Stimulated activated CD8-positive, alpha-beta memory T cell treated with anti-CD3 and anti-CD28 coated beads, Interleukin-15, amount 100 ng/mL, for 4 hours (primary cell): ENCODE measurements at places on chromosomes 7 and 10.

GRCh38 chr7:76047811-76048667 lies at the start of the genes MDH2 and STYXL1:
Gene MDH2, plus strand, starts transcription at chr7:76048106. Its CDS starts 55 bp downstream, at chr7:76048161.
Gene STYXL1, minus strand, starts transcription at chr7:76048000. Its CDS starts 17,477 bp downstream, at chr7:76030523.
- peak; percentile 76 for DNase-seq

DNA sequence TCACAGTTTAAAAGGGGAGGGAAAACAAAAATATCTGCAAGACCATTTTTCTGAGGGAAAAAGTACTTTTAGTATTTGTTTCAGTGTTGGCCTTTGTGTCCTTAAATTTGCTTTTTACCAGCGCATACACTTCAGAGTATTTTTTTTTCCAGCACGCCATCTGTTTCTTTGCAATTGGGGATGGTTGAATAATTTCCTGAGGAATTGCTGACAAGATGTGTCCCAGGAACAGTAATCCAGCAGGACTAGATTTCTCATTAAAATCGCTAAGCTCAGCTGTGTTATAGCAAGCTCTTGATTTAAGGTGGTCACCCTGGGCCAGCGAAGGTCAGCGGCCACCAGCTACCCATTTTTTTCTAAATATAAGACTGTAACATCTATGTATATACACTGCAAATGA lies 156.9 kb upstream of the RHOBTB1 start:
- no peak for DNase-seq

GRCh38 chr10:24826009-24826408 lies 102.3 kb upstream of the ARHGAP21 start:
- DNase-seq, result no peak

- no peak for DNase-seq
Observed at GRCh38 chr7:135721198-135721820, 6.7 kb downstream of the SLC13A4 start.

DNA sequence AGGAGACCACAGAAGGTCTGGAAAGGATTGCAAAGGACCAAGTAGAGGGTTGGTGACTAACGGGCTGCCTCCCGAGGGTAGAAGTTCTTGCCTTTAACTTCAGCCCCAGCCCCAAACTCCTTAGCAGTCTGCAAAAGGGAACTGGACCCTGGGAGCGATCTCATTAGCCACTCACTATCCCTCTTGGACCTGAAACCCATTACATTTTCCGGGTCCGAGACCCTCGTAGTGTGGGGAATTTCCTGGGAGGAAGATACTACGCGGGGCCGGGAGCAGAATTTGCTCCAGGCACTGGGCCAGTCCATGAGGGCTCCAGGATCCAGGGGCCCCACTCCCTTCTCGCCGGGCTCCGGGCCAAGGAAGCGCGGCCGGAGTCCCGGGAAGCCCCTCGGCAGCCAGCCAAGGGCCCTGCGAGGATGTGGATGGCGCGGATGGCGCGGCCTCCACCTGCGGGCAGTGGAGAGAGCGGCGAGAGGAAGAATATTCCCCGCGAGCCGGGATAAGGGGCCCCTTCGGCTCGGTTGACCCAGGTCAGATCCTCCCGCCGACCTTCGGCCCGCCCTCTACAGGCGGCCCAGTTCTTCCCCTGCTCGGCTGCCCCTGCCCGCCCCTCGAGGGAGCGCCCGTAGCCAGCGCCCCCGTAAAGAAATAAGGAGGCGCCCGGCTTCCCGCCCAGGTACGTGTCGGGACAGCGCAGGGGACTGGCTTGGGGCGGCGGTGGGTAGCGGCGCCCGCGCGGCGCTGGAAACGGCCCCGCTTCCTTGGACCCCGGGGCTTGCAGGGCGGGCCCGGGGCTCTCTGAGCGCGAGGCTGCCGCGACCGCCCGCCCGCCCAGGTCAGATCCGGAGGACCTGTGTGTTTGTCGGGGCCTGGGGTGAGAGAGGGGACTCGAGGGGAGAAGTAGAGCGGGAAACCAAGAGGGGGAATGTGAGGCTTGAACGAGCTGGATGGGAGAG lies at the start of gene MYO3A:
Gene MYO3A (plus strand): TSS at position 577 of the 956 bp plus-strand sequence. CDS start 17,882 bp downstream, outside the sequence.
- DNase-seq, result no peak

DNA sequence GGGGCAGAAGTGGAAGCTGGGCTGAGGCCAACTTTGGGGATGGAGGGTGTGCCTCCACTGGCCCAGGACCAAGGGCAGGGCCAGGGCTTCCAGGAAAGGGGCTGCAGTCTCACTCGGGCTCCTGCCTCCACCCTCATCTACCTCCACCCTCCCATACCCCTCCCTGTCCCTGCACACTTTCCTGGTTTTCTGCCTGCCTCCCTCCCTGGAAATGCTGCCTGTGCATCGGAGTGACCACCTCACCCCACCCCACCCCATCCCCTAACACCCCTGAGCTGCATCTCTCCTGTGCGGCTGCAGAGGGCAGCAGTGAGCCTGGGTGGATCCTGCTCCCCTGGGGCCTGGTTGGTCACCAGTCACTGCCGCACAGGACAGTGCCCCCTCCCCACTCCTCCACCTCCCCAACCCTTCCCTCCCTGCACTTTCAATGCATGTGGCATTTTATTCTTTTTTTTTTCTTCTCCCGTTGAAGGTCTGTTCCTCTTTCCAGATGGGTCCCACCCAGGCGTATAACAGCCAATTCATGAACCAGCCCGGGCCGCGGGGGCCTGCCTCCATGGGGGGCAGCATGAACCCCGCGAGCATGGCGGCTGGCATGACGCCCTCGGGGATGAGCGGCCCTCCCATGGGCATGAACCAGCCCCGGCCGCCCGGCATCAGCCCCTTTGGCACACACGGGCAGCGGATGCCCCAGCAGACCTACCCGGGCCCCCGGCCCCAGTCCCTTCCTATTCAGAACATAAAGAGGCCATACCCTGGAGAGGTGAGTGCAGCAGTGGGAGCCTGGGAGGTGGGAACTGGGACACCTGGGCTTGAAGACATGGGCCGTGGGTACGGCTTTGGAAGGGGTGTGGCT lies 54.1 kb upstream of the PPIF start:
- no peak for DNase-seq

DNA sequence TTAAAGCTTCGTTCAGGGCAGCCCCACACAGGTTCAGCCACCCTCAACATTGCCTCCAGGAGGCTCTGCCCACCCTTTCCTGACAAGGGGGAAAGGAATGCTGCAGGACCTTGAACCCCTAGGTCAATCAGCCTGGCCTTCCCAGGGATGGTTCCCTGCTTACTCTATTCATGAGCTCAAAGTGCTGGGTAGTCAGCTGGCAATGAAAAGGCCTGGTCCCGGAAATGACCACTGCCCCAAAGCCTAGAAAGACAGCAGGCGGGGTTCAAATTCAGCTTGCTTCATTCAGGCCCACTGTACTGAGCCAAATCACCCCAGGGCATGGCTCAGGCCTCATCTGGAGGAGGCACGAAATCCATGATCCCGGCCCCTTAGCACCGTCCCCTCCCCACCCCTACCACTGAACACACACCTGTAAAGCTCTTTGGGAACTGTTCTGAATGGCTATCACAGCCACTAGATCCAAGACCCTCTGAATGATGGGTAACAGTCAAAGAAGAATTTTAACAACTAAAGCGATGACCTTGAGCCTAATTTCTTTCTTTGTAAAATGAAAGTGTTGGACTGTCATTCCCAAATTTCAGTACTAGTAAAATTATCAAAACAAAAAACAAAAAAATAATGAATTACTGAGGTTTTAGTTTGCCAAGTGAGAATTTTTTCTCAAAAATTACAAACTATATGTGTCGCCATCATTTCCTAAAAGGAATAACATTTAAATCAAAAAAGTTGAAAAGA lies 1.0 kb downstream of the URGCP start:
- DNase-seq, result no peak

GRCh38 chr10:60312818-60313588 lies 76.7 kb downstream of the ANK3 start:
- DNase-seq, result no peak

- DNase-seq, result no peak
Observed at GRCh38 chr10:43728425-43728824, 79.7 kb upstream of the ZNF32 start.

GRCh38 chr10:422675-423074 lies 266.8 kb downstream of the DIP2C start:
- no peak for DNase-seq

- no peak for DNase-seq
Observed at GRCh38 chr10:45581582-45582385, 90.8 kb downstream of the ZFAND4 start.

GRCh38 chr7:86991093-86991769 lies 68.2 kb downstream of the ELAPOR2 start:
- DNase-seq, result no peak

GRCh38 chr7:155580367-155580766 lies 34.0 kb upstream of the CNPY1 start:
- DNase-seq, result no peak

DNA sequence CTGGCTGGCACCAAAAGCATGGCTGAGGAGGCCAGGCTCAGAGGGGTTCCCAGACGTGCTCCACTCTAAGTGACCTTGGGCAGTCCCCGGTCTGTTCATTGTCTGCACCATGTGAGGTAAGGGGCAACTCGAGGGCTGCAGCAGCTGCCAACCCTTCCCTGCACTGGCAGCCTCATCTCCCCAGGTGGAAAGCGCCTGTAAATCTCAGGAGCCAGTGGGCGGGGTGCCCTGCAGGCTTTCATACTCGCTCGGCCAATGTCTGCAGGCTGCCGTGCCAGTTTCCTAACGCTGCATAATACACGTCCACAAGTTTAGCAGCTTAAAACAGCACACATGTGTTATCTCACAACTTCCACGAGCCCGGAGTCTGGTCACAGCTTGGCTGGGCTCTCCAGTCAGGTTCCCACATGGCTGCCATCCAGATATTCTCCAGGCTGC lies 12.6 kb upstream of the GDF10 start:
- DNase-seq, result no peak

- no peak for DNase-seq
Observed at GRCh38 chr7:26648554-26648953, 215.8 kb downstream of the SKAP2 start.

- DNase-seq, result no peak
Observed at GRCh38 chr7:24659505-24659904, 86.3 kb downstream of the PALS2 start.

DNA sequence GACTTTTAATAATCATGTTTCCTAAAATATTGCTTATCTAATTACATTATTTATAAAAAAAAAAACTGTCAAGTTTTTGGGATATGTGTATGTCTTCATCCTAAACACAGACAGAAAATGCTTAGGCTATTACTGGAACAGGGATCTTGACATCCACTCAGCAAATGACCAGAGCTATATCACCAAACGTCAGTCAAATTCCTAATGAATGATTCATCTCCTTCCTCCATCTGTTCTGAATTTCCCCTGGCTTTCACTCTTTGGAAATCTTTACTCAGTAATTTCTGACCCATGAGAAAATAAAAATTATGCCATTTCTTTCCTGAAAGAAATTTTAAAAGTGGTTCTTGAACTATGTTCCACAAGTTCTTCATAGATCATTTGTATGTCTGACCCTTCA lies 552.4 kb upstream of the KCND2 start:
- DNase-seq, result no peak

DNA sequence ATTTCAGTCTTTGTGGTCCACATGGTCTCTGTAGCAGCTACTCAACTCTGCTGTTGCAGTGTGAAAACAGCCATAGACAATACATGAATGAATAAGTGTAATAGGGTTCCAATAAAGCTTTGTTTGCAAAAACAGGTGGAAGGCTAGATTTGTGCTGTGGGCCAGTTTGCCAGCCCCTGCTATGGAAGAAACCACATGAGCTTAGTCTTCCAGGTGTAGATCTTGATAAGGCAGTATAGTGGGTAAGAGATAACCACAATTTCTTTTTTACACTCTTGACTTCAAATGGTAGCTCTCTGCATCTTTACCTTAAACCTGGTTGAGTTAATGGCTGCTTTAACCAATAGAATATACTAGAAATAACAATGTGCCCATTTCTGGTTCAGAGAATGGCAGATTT lies 135.0 kb upstream of the PALS2 start:
- no peak for DNase-seq

DNA sequence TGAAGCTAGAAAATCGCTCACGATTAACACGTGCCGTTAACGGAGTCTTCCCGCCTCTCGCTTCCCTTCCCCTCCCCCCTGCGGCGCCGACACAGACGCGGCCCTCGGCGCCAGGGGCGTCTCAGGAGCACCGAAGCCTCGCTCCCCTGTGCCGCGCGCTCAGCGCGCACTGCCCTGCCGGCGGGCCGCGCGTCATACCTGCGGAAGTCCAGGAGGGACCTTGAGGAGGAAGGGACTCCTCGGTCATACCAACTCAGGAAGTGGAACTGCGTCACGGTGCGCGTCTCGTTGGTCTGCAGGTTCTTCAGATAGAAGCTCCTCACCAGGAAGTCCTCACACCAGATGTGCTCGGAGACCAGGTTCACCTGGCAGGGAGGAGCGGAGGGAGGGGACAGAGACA lies 239.6 kb downstream of the DNAJB6 start:
- no peak for DNase-seq

DNA sequence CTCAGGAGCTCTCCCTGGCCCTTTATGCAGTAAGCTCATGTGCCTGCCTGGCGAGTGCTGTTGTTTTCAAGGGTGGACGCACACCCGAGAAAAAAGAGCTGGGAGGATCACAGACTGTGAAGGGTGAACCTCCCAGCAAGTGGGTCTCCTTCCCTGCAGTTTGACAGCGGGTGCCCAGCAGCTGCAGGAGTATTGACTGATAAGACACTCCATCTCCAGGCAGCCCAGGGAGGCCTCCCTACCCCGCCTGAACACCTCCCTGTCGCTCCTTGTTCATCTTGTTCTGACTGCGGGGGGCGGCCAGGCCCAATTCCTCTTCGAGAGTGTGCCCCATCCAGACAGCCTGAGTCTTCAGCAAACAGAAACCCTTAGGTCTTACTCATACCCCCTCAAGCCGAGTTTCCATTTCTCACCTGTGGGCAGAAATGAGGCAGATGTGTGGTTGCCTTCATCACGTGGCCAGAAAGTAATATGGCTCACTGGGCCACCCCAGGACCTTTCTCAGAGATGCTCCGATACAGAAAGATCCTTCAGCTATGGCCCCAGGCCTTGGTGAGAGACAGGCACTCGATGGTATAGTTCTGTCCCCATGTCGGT lies 17.2 kb downstream of the MDH2 start:
- no peak for DNase-seq

DNA sequence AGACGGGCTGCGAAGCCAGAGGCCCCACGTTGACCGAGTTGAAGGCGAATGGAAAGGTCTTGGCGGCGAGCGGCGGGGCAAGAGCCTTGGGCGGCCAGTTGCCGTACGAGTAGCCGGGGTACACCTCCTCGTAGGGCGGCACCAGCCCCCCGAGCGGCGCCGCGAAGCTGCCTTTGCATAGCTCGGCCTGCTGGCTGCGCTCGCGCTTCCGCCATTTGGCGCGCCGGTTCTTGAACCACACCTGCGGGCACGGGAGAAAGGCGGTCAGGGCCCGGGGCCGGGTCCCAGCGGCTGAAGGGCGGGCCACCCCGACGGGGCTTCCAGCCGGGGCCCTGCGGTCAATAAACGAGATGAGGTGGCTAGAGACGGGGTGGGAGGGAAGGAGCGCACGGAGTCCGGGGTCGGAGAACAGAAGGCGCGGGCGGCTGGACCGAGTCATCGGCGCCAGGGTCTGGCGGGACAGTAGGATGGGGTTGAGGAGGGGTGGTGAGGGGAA lies 4.8 kb downstream of the ELOVL3 start:
- no peak for DNase-seq
